ENCODE measurements at places on chromosomes 5 and 9.

DNA sequence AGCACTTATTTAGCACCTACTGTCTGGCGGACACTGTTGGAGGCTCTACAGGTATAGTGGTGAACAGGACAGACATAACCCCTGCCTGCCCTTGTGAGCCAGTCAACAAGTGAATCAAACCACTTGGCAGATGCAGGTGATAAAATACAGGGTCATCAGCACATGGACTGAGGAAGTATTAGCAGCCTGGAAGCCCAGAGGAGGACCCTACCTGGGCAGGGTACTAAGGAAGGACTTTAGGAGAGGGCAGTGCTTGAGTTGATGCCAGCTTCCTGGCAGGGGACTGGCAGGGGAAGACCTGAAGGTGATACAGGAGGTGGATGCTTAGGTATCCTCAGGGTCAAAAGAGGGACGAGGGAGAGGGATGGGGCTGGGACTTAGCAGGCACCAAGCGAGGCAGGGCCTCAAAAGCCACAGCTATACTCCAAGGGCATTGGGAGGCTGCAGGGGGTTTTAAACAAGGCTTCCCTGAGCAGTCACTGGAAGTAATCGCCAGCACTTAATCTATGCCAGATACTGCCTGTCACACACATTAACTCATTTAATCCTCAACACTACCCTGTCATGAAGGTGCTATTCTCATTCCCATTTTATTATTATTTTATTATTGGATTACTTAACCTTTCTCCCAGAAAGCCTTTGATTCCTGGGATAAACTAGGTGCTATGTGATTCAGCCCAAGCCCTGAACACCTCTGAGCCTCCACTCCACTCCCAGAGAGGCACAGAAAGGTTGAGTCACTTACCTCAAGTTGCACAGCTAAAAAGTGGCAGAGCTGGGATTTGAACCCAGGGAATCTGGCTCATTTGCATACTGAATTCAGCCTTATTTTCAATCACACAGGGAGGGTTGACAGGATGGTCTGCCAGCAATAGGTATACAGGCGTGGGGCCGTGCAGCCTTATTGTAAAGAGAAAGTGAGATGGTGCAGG lies 63.8 kb upstream of the ORM1 start:
- DNase-seq: no peak

GRCh38 chr9:14488421-14489190 lies 174.7 kb upstream of the NFIB start:
- no peak for DNase-seq

DNA sequence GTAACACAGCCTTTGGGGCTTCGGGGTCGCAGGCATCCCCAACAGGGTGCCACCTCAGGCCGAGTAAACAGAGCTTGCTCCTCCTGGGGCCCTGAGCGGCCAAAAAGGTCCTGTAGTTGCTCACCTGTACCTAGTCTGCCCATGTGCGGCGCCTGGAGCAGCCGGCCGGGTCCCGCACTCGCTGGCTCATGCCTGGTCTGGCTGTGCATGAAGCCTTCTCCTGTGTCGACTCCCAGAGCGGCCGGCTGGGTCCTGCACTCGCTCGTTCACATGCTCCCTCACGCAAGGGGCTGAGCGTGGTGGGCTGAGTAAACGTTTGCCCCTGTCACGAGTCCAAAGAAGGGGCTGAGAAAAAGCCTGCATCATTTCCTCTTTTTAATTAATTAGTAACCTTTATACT lies 162.4 kb upstream of the TUT7 start:
- no peak for DNase-seq

DNA sequence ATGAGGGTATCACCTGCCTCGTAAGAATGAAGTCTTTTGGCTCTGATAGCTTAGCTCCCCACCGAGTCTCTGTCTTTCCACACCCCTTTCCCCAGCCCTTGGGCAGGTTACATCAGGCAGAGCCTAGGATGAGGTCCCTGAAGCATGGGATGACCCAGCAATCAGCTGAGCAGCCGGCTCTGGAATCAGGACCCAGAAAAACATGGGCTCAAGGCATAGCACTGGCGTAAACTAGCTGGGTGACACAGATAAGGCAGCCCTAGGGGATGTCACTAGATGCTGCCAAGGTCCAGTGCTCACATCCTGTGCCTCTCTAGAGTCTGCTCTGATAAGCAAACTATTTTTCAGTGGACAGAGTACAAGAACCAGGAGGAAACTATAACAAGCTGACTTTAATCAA lies 26.6 kb downstream of the IDNK start:
- DNase-seq: no peak

- DNase-seq: no peak
Observed at GRCh38 chr9:133990366-133991213, 1.5 kb downstream of the VAV2 start.

GRCh38 chr5:45038366-45038987 lies 229.7 kb downstream of the MRPS30 start:
- no peak for DNase-seq

DNA sequence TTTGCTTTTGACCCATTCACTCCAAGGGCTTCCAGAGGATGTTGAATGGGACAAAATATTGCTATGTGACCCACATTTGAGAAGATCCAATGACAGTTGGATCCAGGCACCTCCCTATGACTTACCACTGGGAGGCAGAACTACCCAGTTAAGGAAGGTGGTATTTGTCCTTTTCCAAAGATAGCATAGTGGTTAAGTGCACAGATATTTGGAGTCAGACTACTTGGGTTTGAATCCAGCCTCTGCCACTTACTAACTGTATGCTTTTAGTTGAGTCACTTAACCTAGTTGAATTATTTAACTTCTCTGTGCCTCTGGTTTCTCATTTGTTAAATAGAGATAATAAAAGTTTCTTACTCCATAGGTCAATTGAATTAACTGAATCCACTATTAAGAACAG lies 74.5 kb upstream of the PALM2AKAP2 start:
- DNase-seq: no peak

GRCh38 chr9:98665501-98665900 lies 43.2 kb downstream of the GABBR2 start:
- no peak for DNase-seq

DNA sequence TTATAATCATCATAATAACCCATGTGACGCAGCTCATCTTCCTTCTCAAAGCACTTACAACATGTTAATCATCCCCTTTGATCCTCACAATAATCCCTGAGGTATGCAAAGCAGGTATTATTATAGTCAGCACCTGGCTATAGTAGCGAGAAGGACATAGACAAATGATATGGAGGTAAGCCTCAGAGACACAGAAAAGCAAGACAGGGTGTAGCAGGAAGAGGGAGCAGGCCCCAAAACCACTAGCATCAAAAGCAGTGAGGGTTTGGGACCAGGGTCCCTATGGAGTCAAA lies 139.2 kb upstream of the SLC30A5 start:
- no peak for DNase-seq

DNA sequence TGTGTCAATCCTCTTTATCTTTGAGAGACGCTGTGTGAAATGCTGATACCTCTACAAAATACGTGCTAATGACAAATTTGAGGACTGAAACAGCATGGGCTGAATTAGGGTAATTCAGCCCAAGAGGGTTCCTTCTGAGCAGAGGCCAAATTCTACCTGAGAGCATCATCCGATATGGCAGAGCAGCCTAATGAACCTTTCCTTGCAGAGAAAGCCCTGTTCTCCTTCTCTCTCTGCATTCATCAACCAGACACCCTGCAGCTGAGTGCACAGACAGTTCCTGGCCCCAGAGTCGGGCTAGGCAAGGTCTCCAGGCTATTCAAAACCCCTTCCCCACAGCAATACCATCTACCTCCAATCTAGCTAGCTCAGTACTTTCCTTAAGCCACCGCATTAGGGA lies 77.9 kb downstream of the TRIM32 start:
- no peak for DNase-seq

DNA sequence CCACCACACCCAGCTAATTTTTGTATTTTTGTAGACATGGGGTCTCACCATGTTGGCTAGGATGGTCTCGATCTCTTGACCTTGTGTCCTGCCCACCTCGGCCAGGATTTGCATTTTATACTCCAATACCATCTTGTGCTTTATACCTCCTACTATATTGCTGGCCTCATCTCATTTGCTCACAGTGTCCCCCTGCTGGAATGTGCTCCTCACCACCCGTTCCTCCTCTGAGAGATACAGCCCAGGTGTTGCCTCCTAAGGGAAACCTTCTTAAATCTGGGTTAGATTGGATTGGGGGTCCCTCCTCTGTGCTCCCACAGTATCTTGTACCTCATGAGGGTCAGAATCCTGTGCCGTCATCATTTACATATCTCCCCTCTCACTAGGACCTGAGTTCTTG lies 131.7 kb downstream of the PAPPA start:
- no peak for DNase-seq

- no peak for DNase-seq
Observed at GRCh38 chr5:43192558-43193180, 644 bp downstream of the NIM1K start.

GRCh38 chr5:125450771-125451170 lies 704.3 kb upstream of the ZNF608 start:
- no peak for DNase-seq

GRCh38 chr5:36521838-36522745 lies 84.3 kb upstream of the SLC1A3 start:
- no peak for DNase-seq

DNA sequence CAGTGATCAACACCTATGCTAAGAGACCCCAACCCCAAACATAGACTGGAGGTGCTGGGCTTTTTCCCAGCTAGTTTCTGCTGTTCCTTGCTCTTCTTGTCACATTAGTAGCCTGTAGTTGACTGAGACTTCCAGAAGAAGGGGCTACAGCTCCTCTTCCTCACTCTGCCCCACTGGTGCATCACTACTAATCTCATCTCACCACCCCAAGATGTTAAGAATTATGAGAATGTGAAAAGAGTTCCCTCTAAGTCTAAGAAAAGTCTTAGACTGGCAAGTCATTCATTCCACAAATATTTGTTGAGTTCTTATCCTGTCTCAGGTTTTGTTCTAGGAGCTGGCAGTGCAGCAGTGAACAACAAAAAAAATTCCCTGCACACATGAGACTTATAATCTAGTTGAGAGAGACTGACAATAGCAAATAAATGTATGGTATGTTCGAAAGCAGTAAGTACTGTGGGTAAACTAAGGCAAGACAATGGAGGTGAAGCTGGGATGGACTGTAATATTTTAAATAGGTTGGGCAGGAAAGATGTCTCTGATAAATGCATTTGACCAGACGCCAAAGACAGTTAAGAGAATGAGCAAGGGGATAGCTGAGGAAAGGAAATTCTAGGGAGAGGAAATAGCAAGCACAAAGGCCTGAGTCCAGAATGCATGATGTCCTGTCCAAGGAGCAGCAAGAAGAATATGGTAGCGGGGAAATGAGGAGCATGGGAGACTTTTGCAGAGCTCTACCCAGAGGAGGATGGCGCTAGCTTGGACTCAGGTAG lies 92.3 kb downstream of the PTCD2 start:
- DNase-seq: no peak

- no peak for DNase-seq
Observed at GRCh38 chr5:158482125-158482524, 617.6 kb downstream of the EBF1 start.

DNA sequence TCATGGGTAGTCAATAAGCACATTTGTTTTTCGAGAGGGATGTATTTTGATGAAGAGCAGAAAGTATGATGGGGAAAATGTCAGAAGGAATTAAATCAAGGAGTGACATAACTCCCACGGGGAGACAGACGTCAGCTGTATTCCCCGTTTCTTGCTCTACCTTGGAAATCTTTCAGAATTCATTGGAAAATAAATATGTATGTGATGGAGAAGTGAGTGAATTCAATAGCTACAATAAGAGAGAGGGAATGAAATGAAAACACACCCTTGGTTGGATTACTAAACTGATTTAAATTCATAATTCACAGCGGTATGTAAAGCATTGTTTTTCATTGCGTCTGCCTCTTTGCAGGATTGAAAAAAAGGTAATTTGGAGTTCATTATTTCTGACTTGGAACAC lies 209.7 kb upstream of the KLF4 start:
- no peak for DNase-seq

GRCh38 chr9:91261417-91261816 lies 100.3 kb downstream of the AUH start:
- DNase-seq: no peak

- DNase-seq: no peak
Observed at GRCh38 chr9:101326501-101326900, 58.3 kb downstream of the BAAT start.

DNA sequence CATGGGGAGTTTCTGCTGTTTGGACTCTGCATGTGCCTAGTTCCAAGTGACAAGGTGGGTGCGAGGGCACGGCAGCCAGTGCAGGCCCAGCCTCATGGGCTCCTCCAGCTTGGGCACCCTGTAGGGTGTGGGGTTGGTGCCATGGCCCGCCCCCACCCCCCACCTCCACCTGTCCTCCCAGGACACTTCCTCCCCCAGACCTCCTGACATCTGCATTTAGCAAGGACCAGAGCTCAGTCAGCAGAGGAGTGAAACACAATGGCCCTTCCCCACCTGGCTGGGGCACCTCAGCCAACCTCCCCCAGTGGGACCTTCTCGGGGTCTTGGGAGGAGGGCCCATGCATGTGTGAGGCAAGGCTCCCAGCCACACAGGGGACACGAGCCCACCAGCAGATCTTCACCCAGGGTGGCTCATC lies 1.9 kb upstream of the NKD2 start:
- DNase-seq: no peak

DNA sequence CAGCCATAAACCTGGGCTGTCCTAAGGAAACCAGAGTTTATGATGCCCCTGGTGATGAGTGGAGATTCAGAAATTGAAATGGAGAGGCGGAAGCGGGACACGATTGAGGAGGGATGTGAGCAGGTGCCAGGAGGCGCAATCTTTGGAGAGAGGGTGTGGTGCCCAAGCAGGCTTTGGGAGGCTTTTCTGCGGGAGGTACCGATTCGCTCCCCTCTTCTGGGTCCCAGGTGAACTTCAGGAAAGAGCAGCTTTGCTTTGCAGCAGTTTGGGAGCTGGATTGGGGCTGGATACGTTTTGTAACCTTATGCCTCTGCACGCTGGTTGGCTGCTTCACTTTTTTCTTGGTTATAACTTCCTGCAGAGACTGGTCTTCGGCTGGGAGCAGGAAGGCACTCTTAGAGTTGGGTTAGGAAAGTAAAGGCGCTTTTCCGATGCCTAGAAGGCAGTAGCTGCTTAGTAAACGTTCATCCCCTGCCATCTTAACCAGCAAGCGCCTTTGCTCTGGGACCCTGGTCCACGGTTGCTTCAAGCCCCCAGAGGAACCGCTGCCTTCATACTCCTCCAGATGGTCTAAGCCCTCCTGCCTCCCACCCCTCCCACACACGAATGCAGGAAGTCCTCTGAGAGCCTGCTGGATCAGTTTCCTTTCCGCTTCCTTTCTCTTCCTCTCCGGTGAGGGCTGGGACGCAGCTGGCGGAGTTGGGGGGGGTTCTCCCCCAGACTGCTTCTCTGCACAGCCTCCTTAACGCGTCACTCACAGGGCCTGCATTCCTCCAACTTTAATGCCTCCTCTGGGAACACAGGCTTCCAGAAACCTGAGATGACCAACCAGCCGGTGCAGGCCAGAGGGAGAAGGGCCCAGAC lies 15.2 kb upstream of the NEK6 start:
- DNase-seq: no peak

- no peak for DNase-seq
Observed at GRCh38 chr5:107474716-107475489, 195.8 kb downstream of the EFNA5 start.
